ENCODE measurements at places on chromosomes 3 and 15. TPM values are rescaled to one million over a fixed set of nuclear protein-coding genes. Genes with fewer than 3 reads are reported as not detected.

SLC22A13 gene
- 0.66 TPM for total RNA-seq

- DNase-seq = no peak
- no peaks in the 10 kb centered on the region for H3K36me3 ChIP-seq
- peak overlapping the region; percentile 37 for H3K4me3 ChIP-seq
- peaks cover 8% of the 10 kb centered on the region for H3K4me1 ChIP-seq
- no peaks in the 10 kb centered on the region for H3K27me3 ChIP-seq
- H3K27ac ChIP-seq = no peak overlapping the region
These were observed 51.0 kb upstream of the SSR3 start for GRCh38 chr3:156605686-156606605.

DNA sequence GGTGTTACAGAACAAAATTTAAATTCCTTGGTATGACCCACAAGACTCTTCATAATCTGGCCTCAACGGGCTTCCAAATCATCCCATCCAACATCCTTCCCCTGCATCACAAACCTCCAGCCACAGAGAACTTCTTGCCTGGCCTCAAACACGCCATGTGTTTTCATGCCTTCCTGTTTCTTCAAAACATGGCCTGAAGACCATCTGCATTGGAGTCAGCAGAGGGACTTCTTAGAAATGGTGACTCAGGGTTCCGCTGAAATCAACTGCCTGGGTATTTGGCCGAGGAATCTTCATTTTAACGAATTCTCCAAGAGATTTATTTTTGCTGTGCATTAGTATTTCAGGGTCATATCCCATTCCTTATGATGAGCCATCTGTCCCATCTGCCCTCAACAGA is 138.1 kb upstream of the RAP2B start:
- no peak overlapping the region for H3K4me3 ChIP-seq
- no peak overlapping the region for H3K27ac ChIP-seq
- H3K4me1 ChIP-seq = no peaks in the 10 kb centered on the region

DNA sequence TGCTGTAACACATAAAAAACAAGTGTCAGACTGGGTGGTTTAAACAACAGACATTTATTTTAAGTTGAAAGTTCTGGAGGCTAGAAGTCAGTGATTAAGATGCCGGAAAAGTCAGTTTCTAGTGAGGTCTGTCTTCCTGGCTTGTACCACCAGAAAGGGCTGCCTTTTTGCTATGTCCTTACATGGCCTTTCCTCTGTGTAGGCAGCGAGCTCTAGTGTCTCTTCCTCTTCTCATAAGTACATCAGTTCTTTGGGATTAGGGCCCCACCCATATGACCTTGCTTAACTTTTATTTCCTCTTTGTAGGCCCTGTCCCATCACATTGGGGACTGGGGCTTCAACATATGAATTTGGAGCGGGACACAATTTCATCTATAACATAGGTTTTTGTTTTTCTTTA is 128.0 kb downstream of the BBX start:
- no peak for DNase-seq
- H3K4me3 ChIP-seq = no peak overlapping the region
- no peaks in the 10 kb centered on the region for H3K4me1 ChIP-seq
- no peak overlapping the region for H3K27ac ChIP-seq

RBMS3 gene
- 1.7 TPM for total RNA-seq

DNA sequence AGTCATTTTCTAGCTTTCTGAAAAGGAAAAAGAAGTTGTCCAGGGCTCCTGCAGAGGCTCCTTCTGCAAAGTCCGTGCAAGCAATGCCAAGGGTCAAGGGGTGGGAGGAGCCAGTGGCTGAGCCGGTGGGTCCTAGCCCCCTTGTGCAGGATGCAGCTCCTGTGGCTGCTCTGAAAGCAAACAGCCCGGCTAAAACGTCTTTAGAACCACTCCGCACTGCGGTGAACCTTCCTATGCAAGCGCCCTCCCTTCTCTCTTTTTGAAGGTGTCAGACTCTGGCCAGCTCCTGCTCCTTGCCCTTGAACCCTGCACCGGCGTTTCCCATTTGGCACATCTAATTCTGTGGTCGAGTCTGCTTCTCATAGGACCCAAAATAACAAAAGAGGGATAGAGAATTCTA is 183.1 kb downstream of the UACA start:
- H3K4me3 ChIP-seq = no peak overlapping the region
- H3K27ac ChIP-seq = no peak overlapping the region
- peaks cover 2% of the 10 kb centered on the region for H3K4me1 ChIP-seq
- no peaks in the 10 kb centered on the region for H3K36me3 ChIP-seq
- no peak for DNase-seq

FEZF2 gene
- not detected for total RNA-seq

GRCh38 chr3:103866113-103866512 is 1431.3 kb downstream of the ZPLD1 start:
- no peak for DNase-seq
- H3K27ac ChIP-seq = no peak overlapping the region
- no peaks in the 10 kb centered on the region for H3K36me3 ChIP-seq
- no peaks in the 10 kb centered on the region for H3K4me1 ChIP-seq

DNA sequence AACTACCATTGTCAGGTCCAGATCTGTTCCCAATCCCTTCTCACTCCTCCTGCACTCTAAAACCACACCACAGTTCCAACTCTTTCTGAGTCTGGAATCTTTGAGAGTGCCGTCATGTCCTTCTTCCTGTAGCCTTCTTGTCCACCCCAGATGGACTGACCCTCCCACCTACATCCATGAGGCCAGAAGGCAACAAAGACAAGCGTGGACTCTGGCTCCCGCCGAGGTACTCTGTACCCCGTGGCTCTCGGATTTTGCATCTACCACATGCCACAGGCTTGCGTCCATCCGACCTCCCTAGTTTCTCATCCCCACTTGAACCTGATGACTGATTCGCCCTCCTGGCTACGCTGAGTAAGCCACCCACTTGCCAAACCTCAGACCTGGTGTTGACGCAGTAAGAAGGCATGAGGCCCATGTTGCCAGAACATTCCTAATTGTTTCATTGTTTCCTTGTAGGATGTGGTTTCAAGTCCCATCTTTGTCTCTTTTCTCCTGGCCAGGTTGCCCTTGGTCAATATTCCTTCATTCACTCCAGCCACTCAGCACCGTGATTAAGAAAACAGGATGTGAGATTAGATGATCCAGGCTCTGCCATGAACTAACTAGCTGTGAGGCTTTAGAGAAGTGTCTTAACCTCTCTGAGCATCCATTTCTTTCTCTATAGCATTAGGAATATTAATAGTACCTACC is 1.1 kb upstream of the ZBTB38 start:
- no peak for DNase-seq
- H3K36me3 ChIP-seq = no peaks in the 10 kb centered on the region
- H3K27ac ChIP-seq = no peak overlapping the region
- no peaks in the 10 kb centered on the region for H3K4me1 ChIP-seq
- no peak overlapping the region for H3K4me3 ChIP-seq

LMAN1L gene
- 0.42 TPM for total RNA-seq

OR5AC2 gene
- not detected for total RNA-seq

Measured in T-cell (primary cell).